Eye (tissue), 1 donor: ENCODE measurements at places on chromosomes 3 and 15.
A peak's percentile ranks its signal among the peaks of the same experiment; 100 is the strongest.

- peak; percentile 63 for DNase-seq
Observed at GRCh38 chr3:52820736-52821135, 9.7 kb downstream of the ITIH4 start.

- DNase-seq, result no peak
Observed at GRCh38 chr3:34015204-34016142, 217.0 kb downstream of the PDCD6IP start.

DNA sequence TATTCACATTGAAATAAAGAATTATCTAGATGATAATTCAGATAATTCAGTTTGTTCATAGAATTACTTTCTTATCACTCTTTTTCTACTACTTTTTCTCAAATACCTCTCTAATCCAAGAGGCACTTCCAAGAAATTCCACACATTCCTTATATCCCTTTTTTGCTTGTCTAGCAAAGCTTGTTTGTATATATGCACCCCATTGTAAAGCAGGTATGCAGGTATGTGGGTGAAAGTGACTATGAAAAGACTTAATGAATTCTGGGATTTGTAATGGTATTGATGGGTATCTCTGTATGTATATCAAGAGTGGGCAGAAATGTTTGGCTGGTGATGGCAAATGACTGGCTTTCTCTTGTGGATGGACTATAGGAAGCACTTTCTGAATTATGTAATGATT is 94.1 kb upstream of the FGF7 start:
- DNase-seq, result no peak

- no peak for DNase-seq
Observed at GRCh38 chr15:92018535-92019239, 165.2 kb downstream of the SLCO3A1 start.

DNA sequence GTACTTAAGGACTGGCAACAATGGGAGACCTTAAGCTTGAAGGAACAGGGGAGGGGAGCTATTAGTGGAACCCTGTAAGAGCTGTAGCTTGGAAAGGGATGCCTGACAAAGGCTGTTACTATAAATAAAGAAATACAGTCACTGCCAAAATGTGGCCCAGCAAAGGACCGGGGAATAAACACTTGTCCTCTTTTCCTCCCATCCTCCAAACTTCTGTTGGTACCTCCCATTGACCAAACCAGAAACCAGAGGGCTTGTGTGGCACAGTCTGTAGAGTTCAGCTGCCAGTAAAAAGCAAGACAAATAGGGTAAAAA is 25.1 kb upstream of the TCF12 start:
- DNase-seq, result no peak

DNA sequence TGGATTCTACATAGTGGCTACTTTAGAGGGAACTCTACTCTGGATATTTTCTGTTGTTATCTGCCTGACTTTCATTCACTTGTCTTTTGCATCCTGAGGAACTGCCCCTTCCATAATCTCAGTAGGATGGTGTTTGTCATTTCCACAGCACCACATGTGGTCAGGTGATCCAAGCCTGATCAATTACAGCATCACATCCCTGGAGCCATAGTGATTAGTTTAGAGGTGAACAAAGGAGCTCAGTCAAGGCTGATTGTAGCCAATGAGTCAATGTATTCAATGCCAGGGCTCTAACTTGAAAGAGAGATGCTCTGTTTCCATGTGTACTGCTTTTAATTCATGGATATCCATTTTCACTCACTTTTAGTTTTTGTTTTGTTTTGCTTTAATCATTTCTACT is 478.7 kb upstream of the ADAMTS9 start:
- no peak for DNase-seq

GRCh38 chr3:23760871-23761373 is 44.8 kb upstream of the UBE2E1 start:
- no peak for DNase-seq

DNA sequence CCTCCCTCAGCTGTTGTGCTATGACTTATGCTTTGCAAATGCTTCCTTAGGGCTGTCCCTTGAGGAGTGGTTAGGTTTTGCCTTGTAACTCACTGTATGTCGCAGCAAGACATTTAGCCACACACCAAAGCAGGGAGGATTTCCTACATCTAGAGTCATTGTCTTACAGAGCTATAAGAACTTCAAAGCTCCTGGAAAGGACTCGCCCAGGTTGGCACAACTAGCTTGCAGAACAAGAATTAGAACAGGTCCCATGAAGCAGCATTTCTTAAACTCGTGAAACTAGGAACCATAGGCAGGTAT is 19.4 kb upstream of the ACAP2 start:
- no peak for DNase-seq

GRCh38 chr15:101560722-101561583 is 71.4 kb upstream of the PCSK6 start:
- DNase-seq, result no peak

DNA sequence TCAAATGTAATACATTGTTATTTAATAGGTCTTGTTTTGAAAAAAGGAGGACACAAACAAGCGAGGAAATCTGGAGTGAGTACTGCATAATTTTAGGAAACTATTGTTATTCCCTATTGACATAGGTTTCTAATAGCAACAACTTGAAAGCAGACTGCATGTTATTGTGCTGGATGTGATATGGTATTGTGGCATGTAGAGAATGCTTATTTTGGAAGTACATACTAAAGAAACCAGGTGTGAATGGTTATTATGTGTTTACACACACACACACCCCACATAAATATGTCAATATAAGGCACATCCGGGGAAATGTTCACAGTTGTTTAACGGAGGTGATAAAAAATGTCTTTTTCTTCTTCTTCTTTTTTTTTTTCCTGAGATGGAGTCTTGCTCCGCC is 5.9 kb upstream of the MORF4L1 start:
- DNase-seq, result no peak
